ENCODE measurements at places on chromosomes 5 and 9.

DNA sequence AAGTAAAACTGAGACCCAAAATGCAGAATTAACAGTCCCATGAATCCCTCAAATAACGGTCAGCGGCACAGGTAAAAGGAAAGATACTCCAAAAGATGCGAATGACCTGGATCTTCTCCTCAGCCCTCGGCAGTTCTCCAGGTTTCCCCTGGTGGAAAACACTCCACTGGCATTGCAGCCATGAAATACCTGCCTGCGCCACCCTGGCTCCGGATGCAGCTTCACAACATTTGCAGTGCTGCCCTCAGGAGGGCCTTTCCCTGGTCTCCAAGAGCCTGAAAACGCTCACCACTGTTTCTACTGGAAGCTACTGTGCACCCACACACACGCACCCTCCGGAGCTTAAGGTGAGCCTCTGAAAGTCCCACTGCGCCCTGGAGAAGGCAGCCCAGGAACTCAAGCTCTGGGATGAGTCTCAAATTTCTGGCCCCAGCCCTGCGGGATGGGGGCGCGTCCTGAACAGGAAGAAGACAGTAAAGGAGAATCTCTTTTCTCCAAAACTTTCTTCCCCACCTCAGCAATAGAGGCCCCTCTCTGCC lies 612 bp downstream of the UGT3A2 start:
- no peak for DNase-seq

GRCh38 chr9:74534841-74535240 lies 37.7 kb downstream of the RORB start:
- no peak for DNase-seq

GRCh38 chr5:73793911-73794310 lies 167.9 kb downstream of the ARHGEF28 start:
- DNase-seq, result no peak

- no peak for DNase-seq
Measured at GRCh38 chr5:68554571-68555279, 339.2 kb downstream of the PIK3R1 start.

- no peak for DNase-seq
Measured at GRCh38 chr9:76704593-76705204, 59.5 kb upstream of the PCA3 start.

DNA sequence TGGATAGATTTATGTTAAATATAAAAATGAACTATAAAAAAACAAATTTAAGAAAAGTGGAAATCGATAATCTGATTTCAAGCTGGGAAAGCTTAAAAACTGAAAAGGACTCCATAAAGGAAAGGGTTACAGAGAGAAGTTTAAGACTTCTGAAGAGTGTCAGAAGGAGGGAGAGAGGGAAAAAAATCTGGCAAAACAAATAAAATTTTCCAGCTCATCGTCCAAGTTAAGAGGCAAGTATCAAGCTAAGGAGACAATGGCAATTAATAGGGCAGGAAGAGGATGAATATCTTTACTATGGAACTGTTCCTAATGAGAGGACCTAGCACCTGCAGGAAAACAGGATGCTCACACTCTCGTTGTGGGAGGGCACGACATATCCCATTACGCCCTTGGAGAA lies 20.5 kb upstream of the HEXB start:
- DNase-seq, result no peak

- DNase-seq, result no peak
Measured at GRCh38 chr9:124291801-124292396, 34.1 kb downstream of the NEK6 start.

DNA sequence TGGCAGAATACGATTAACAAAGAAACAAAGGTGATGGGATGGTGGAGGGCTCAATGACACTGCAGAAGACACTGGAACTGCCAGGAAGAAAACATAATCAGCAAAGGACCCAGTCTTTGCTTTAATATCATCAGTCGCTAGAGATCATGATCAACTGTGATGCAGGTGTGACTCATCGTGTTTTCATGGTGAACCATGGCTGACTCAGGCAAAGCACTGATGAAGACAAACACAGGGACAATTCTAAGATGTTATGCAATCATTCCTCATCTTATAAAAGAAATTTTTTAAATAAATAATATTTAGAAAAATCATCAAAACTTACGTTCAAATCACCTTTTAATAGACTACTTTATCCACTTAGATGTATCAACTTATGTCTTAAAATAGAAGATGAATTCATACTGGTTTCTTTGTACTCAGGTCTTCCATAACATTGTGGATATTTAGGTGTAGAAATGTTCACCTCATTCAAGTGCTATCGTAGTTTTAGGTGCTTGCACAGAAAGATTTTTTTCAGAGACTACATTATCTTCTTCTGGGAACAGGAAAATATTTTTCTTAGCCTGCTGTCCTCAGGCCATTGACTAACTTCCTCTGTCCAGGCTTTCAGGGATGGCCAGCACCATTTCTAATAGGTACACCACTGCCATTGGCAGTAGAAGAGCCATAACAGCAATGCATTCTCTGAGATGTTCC lies 673.4 kb upstream of the MEF2C start:
- no peak for DNase-seq

- DNase-seq, result no peak
Measured at GRCh38 chr5:120843390-120843980, 379.4 kb downstream of the PRR16 start.

- DNase-seq, result no peak
Measured at GRCh38 chr5:57207681-57208080, 33.8 kb downstream of the GPBP1 start.

DNA sequence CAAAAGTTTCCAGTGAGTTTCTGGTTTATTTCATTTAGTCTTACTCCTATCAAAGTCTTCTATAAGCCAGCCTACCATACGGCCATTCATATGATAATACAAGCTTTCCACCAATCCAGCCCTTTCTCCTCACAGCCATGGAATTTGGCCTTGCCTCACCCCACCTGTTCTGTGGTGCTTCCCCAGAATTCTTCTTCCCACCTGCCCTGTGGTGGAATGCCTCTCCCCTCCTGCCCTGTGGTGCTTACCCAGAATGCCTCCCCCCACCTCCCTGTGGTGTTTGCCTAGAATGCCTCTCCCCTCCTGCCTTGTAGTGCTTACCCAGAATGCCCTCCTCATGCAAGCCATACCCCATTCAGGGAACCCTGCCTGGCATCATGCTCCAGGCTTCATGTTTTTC lies 90.3 kb upstream of the APC start:
- DNase-seq, result no peak

DNA sequence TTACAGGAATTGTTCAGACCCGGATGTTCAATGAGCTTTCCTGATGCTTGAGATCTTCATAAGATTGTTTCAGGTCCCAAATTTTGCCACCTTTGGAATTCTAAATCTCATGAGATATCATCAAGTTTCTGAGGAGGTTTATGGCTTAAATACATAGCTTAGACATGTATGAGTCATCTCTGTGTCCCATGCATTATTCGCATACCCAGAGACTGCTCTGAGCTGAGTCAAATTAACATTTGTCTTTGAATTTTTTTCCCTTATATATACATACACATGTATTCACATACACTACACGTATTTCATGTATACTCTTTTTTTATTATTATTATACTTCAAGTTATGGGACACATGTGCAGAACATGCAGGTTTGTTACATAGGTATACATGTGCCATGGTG lies 744.6 kb downstream of the BRINP1 start:
- DNase-seq, result no peak

- DNase-seq, result no peak
Measured at GRCh38 chr9:104177003-104177611, 83.0 kb downstream of the SMC2 start.

GRCh38 chr5:109877670-109878045 lies 187.9 kb downstream of the MAN2A1 start:
- no peak for DNase-seq

DNA sequence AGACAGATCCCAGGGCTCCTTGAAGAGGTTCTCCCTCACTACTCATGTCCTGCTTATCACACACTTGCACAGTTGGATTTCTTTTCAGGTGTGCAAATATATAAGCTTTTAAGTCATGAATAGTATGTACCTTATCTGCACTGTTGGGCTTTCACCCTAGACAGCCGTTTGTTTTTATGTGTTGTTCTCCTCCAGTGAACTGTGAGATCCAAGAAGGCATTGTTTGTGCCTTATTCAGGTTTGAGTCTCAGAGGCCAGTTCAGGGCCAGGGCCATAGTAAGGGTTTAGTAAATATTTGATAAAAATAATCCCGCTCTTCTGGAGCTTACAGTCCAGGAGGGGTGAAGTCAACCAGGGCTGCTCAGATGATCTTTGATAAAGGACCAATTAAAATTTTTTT lies 480.0 kb downstream of the TMEM38B start:
- DNase-seq, result no peak

DNA sequence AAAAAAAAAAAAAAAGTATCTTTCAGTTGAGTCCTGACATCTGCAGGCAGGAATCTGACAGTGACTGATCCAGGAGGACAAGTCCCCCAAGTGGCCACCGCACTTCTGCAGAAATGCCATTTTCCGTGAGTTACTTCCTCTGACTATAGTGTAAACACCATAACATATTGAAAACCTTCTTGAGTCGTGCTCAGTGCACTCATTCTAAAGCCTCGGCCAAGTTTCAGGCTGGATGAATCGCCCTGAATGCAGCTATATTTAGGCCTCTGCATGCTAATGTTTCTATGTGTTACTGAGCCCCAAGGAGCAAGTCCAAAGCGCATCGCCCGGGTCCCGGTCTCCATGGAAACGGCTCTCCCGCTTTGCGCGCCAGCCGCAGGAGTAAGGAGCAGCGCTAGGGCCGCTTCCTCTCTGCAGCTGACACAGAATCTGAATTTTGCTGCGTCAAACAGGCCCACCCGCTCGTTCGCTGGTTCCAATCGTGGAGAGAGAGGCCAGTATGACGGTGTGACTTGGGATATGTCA lies 335.4 kb downstream of the MSX2 start:
- DNase-seq, result no peak

DNA sequence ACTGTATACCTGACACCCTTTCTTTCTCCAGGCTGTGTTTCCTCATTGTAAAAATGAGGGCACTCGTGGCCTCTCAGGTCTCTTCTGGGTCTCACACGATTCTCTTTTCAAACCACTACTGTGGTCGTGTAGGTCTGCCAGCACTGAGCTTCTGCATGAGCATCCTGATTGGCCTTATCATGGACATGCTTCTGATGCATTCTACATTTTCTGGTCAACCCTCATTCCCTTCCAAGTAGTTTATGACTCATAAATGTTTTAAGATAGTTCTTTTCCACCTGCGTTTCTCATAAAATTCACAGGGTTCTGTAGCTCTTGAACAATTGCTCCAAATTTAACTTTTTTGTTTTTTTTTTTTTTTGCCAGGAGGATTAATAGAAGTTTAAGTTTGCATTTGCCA lies 294.8 kb downstream of the KCTD16 start:
- DNase-seq, result no peak

DNA sequence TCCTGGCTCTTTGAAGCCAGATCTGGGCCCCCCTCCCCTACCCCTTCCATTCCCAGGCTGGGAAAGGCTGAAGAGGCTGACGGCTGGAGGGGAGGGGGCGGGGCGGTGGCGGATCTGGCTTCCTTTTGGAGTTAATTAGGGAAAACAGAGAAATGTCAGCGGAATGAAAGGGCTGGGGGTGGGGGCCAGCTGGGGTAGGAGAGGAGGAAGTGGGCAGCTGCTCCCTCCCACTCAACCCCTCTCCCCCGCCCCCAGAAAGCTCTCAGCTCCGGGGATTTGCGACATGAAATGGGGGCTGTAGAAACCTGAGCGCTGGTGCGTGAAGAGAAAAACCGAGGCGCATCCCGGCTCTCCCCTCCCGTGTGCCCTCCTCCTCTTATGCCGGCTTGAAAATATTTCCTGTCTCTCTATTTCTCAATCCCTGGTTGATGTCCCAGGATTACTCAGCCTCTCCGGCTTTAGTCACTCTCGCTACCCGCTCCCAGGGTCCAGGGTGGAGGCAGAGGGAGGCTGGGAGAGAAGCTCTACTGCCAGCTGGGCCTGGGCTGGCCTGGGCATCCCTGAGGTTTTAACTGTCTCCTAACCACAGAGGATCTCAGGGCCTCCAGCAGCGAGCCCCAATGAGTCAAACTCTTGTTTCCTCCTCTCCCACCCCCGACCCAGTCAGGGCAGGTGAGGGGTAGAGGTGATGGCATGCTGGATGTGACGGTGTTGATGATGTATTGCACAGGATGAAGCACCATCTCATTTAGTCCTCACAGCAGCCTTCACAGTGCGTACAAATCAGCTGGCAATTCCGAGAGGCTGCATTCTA lies 20.1 kb downstream of the PCDHGC5 start:
- no peak for DNase-seq
